Activated naive CD8-positive, alpha-beta T cell treated with anti-CD3 and anti-CD28 coated beads, Interleukin-2, amount 10 ng/mL, durations not matched to agents 7 days and 5 days (primary cell): ENCODE measurements at places on chromosomes 16 and 17. TPM values are rescaled to one million over a fixed set of nuclear protein-coding genes. Genes with fewer than 3 reads are reported as not detected.
A peak's percentile ranks its signal among the peaks of the same experiment; 100 is the strongest.

Gene MYH8
- total RNA-seq = not detected

GRCh38 chr17:38914741-38915638 is 10.4 kb upstream of the LASP1NB start:
- H3K27ac ChIP-seq = peak overlapping the region; percentile 25
- peaks cover 27% of the 10 kb centered on the region for H3K36me3 ChIP-seq
- DNase-seq = peak; percentile 21
- H3K4me3 ChIP-seq = no peak overlapping the region
- no peaks in the 10 kb centered on the region for H3K27me3 ChIP-seq
- peaks cover 10% of the 10 kb centered on the region for H3K4me1 ChIP-seq

Gene GPR179
- 0.06 TPM for total RNA-seq

DNA sequence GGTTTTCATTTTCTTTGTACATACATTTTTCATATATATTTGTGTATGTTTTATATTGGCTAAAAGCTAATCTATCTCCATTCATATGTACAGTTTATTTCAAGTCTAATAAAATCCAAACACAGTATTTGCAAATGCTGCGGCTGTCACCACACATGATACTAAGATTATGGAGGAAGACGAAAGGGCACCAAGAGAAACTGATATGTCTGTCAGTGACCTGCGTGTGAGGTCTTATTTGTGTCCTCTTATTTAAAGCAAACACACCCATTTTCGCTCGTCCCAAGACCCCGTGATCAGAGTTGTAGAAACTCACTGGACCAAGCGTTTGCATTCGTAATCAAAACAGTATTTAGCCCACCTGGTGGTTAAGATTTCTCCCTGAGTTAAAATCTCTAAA is 8.2 kb downstream of the MLYCD start:
- no peak for DNase-seq
- H3K36me3 ChIP-seq = peaks cover 4% of the 10 kb centered on the region
- H3K27me3 ChIP-seq = no peaks in the 10 kb centered on the region
- no peak overlapping the region for H3K27ac ChIP-seq

Gene PRAC1
- not detected for total RNA-seq

GRCh38 chr17:29129731-29130130 is 50.5 kb downstream of the MYO18A start:
- H3K27me3 ChIP-seq = no peaks in the 10 kb centered on the region
- DNase-seq = no peak
- no peaks in the 10 kb centered on the region for H3K36me3 ChIP-seq
- peaks cover 15% of the 10 kb centered on the region for H3K4me1 ChIP-seq
- no peak overlapping the region for H3K27ac ChIP-seq

DNA sequence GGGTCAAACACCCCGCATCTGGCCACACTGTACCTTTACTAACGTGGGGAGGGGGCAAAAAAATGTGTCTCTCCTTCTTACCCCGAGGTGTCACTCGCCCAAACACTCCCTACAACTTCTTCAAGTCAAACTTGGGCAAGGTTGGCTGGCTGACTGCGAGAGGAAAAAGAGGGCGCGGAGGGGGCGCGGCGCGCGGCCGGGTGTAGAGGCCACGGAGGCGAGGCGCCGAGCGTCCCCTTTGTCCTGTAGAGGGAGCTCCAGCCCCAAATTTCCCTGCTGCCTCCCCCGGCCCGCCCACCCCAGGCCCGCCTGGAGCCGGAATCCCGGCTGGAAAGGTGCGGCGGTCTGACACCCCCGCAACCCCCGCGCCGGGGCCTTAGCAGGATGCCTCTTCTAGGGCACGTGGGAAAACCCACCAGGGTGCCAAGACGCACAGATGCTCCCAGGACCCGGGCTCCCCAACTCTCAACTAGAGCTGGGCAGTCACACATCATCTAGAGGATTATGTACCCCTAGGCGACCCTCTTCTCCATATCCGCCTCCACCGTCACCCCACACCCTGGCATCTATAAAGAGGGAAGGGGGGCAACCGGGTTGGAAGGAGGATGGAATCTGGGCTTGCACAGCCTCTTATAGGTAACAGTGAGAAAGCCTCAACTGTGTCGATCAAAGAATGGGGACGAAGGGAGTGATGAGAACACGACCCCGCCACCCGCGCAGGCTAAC is 4.2 kb downstream of the IRX3 start:
- H3K27me3 ChIP-seq = peaks cover 59% of the 10 kb centered on the region
- peak; percentile 44 for DNase-seq
- H3K4me3 ChIP-seq = no peak overlapping the region
- no peak overlapping the region for H3K27ac ChIP-seq

DNA sequence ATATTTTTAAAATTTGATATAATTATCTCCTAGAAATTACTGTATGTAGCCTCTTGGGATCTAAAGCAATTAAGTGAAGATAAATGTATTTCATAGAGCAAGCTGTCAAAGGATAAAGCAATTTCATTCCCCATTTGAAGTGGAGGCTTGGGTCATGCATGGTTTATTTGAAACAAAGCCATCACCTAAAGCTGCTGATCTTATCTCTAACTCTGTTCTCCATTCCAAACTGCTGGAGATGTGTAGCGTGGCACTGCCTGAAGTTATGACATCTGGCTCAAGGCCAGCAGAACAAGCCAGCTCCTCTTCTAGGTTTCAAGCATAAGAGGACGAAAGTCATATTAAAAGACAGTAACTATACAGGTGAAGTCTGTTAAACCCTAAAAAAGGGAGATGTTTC is 83.9 kb downstream of the HIC1 start:
- no peak overlapping the region for H3K27ac ChIP-seq
- H3K4me3 ChIP-seq = no peak overlapping the region
- no peak for DNase-seq
- H3K36me3 ChIP-seq = peaks cover 8% of the 10 kb centered on the region
- no peaks in the 10 kb centered on the region for H3K27me3 ChIP-seq

DNA sequence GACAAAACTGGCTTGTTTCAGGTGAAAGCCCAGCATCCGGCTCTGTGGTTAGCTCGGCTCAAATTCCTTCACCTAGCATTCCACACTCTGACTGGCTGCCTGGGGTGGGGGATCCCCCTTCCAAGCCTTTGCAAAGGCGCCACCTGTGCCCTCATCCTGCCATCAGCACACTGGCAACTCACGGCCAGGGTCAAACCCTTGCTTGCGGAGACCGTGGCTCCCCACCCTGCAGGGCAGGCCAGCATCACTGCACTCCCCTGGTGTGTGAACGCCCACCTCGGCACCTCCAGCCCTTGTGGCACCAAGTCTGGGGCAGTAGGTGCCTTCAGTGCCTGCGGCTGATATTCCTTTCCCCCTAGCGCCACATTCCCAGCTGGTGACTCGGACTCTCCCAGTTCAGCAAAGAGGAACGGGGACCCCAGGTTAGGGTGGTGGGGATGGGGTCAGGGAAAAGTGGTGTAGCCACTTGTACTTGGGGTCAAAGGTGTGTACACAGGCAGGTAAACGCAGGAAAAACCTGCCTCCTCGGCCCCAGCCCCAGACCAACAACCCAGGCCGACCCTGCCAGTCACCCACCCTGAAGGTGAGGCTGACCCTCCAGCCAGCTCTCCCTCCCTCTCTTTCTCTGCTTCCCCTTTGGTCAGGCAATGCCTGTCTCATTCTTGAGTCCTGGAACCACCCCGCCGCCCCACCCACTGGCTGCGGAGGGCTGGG is 1.1 kb downstream of the FLII start:
- peaks cover 3% of the 10 kb centered on the region for H3K36me3 ChIP-seq
- no peak for DNase-seq
- peaks cover 26% of the 10 kb centered on the region for H3K4me1 ChIP-seq
- peak overlapping the region; percentile 99 for H3K4me3 ChIP-seq

GRCh38 chr17:56690441-56691291 is 97.2 kb downstream of the NOG start:
- H3K27ac ChIP-seq = no peak overlapping the region
- H3K4me3 ChIP-seq = no peak overlapping the region
- peaks cover 18% of the 10 kb centered on the region for H3K27me3 ChIP-seq

Gene KRTAP4-1
- total RNA-seq = not detected

- no peak overlapping the region for H3K4me3 ChIP-seq
- DNase-seq = no peak
- peaks cover 7% of the 10 kb centered on the region for H3K36me3 ChIP-seq
- peaks cover 8% of the 10 kb centered on the region for H3K4me1 ChIP-seq
- H3K27me3 ChIP-seq = peaks cover 4% of the 10 kb centered on the region
Measured at GRCh38 chr16:86214326-86215232, 295.7 kb upstream of the FOXF1 start.

- H3K36me3 ChIP-seq = no peaks in the 10 kb centered on the region
- H3K27me3 ChIP-seq = no peaks in the 10 kb centered on the region
- no peak for DNase-seq
- no peak overlapping the region for H3K4me3 ChIP-seq
- H3K4me1 ChIP-seq = no peaks in the 10 kb centered on the region
Measured at GRCh38 chr17:75565618-75566017, 22.0 kb upstream of the MYO15B start.

GRCh38 chr16:55376567-55377167 is 52.7 kb downstream of the IRX6 start:
- no peaks in the 10 kb centered on the region for H3K36me3 ChIP-seq
- H3K27ac ChIP-seq = no peak overlapping the region
- H3K4me1 ChIP-seq = no peaks in the 10 kb centered on the region
- H3K27me3 ChIP-seq = peaks cover 17% of the 10 kb centered on the region
- H3K4me3 ChIP-seq = no peak overlapping the region

GRCh38 chr16:77744141-77744540 is 21.8 kb downstream of the NUDT7 start:
- H3K4me1 ChIP-seq = no peaks in the 10 kb centered on the region
- no peaks in the 10 kb centered on the region for H3K36me3 ChIP-seq
- H3K27me3 ChIP-seq = peaks cover 11% of the 10 kb centered on the region

- no peak for DNase-seq
- H3K4me3 ChIP-seq = no peak overlapping the region
- H3K4me1 ChIP-seq = no peaks in the 10 kb centered on the region
- H3K36me3 ChIP-seq = no peaks in the 10 kb centered on the region
Measured at GRCh38 chr16:84350685-84351400, 17.5 kb upstream of the ATP2C2 start.

DNA sequence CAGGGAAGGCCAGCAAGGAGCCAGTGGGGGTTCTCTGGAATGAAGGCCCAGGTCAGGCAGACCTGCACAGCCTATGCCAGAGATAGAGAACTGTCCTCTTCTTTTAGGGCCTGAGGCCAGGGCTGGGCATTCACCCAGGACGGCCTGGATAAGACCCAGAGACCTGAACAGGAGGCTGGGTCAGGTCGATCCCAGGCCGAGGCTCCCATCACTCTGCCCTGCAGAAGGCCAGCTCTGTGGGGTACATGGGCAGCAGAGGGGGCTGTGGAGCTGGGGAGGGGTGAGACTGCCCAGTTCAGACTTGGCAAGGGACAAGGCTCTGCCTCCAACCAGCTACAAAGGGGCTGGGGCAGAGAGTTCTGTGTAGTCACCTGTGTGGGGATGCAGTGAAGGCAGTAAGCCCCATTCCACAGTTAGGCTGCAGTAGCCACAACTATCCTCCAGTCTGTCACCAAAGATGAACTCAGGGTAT is 14.6 kb downstream of the HSD11B2 start:
- H3K4me3 ChIP-seq = no peak overlapping the region
- peaks cover 4% of the 10 kb centered on the region for H3K36me3 ChIP-seq
- H3K27ac ChIP-seq = no peak overlapping the region

GRCh38 chr16:21994856-21995465 is 6.0 kb downstream of the PDZD9 start:
- peaks cover 6% of the 10 kb centered on the region for H3K4me1 ChIP-seq
- H3K27me3 ChIP-seq = no peaks in the 10 kb centered on the region
- no peak overlapping the region for H3K4me3 ChIP-seq
- no peak overlapping the region for H3K27ac ChIP-seq
- no peak for DNase-seq

DNA sequence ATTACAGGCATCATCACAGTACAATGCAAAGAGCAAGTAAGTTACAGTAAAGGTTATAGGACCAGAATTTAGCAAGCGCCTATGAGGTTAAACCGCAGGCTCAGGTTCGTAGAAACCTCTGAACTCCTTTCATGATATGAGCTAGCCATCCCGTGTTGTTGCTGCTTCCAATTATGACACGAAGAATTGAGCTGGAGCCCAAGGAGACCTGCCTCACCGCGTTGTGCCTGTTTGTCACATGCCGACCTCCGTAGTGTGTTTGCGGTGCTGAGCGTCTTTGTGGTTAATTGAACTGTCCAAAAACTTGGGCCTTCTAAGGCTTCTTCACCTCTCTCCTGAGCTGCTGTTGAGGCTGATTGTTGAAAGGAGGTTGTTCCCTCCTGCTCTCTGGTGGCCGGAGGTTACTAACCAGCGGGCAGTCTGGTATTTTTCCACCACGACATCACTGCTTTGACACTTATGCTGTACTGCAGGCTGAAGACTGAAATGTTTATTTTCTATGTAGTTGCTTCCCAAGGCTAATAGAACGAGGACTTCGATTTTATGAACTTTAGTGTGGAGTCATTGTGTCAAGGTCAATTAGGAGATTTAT is 67.5 kb downstream of the SEC14L1 start:
- no peak overlapping the region for H3K4me3 ChIP-seq
- no peaks in the 10 kb centered on the region for H3K27me3 ChIP-seq
- H3K27ac ChIP-seq = no peak overlapping the region
- H3K36me3 ChIP-seq = peaks cover 43% of the 10 kb centered on the region
- peaks cover 10% of the 10 kb centered on the region for H3K4me1 ChIP-seq
- no peak for DNase-seq

- H3K4me3 ChIP-seq = peak overlapping the region; percentile 90
- DNase-seq = no peak
- no peak overlapping the region for H3K27ac ChIP-seq
- peaks cover 29% of the 10 kb centered on the region for H3K4me1 ChIP-seq
Measured at GRCh38 chr17:29388937-29389336, 1.2 kb upstream of the TAOK1 start.

DNA sequence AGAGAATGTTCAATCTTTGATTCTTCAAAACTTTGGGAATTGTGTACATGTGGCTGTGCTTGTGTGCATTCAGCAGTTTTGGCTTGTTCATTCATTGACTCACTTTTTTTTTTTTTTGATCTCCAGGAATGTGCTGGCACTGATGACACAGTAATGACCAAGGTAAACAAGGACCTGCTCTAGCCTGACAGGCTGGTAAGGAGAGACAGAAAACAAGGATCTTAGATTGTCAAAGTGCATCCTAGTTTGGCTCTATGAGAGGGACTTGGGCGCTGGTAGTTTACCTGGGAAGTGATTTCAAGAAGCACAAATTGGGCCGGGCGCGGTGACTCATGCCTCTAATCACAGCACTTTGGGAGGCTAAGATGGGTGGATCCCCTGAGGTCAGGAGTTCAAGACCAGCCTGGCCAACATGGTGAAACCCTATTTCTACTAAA is 233.1 kb upstream of the WSCD1 start:
- H3K36me3 ChIP-seq = no peaks in the 10 kb centered on the region
- peaks cover 7% of the 10 kb centered on the region for H3K27me3 ChIP-seq
- no peak overlapping the region for H3K27ac ChIP-seq

Gene HS3ST3B1
- total RNA-seq = 9.3 TPM

GRCh38 chr17:83089328-83090132 is 10.1 kb downstream of the METRNL start:
- H3K4me3 ChIP-seq = no peak overlapping the region
- H3K27ac ChIP-seq = no peak overlapping the region
- DNase-seq = no peak

Gene PRR29
- total RNA-seq = 1.4 TPM

DNA sequence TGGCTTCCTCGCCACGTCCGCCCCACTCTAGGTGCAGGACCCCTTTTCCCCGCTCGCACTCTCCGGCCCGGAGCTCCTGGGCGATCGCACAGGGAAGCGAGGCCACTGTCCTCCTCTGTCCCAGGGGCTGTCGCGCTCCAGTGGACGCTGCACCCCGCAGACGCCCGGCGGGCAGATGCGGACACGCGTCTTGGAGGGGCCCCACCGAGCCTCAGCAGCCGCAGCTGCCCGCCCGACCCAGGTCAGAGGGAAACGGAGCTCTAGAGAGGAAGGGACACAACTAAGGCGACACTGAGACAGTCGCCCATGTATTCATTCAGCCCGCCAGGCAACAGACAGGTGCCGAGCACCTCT is 726 bp upstream of the SLC13A5 start:
- peaks cover 10% of the 10 kb centered on the region for H3K4me1 ChIP-seq
- H3K27me3 ChIP-seq = peaks cover 64% of the 10 kb centered on the region
- H3K36me3 ChIP-seq = no peaks in the 10 kb centered on the region
